B cell (primary cell): ENCODE measurements at places on chromosomes 2 and 18.

GRCh38 chr2:56474412-56475158, 290.8 kb downstream of the CCDC85A start:
- no peak for DNase-seq

DNA sequence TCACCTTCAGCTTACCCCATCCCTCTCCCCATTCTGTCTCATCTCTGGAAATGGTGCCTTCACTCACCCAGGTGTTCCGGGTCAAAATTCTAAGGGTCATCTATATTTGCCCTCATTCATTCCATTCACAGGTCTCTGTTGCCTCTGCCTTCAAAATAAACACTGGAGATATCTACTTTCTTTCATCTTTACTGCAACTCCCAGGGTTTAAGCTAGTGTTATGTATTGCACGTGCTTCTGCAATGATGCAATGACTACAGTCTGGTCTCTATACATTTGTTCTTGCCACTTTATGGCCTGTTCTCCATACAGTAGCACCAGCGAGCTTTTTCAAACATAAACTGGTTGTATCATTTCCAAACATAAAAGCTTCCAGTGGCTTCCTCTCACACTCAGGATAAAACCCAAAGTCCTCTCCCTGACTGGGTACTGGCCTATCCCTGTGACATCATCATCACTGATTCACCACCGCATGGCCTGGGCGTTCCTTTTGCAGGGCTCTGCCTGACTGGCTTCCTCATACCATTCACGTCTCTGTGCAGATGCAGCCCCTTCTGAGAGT, 14.3 kb downstream of the DSG2 start:
- no peak for DNase-seq

GRCh38 chr2:36918307-36918706, 48.0 kb downstream of the STRN start:
- DNase-seq = no peak

- no peak for DNase-seq
These were observed 58.0 kb downstream of the SRD5A2 start for GRCh38 chr2:31522786-31523185.

GRCh38 chr18:10111191-10111590, 197.4 kb downstream of the VAPA start:
- DNase-seq = no peak

GRCh38 chr2:123693836-123694235, 331.3 kb upstream of the CNTNAP5 start:
- no peak for DNase-seq

DNA sequence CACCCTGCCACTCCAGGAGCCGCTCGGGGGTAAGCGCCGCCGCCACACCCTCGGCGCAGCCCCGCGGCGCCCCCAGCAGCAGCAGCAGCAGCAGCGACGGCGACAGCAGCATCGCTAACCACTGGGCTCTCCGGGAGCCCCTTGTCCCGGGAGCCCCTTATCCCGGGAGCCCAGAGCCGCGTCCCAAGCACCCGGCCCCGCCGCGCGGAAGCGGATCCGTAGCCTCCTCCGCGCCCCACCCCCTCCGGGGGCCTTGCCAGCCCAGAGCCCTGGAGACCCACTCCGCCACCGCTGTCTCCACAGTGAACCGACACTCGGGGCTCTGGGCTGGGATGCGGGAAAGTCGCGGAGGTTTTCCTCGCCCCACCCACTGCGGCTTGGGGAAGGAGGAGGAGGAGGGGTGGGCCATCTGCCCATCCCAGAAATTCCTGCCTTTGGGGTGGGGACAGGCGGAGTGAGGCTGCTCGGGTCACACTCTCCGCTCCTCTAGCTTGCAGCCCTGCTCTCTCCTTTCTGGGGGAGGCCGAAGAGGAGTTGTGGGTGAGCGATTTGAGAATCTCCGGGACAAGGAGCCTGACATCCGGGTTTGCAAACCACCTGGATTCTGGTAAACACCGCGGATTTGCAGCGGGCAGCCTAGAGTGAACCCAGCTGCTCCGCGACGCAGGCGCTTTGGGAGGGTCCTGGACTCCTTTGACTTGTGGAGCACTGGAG, at the start of gene PLA2R1:
Gene PLA2R1 (minus strand): TSS at position 324 of the 714 bp plus-strand sequence. CDS start 212 bp downstream, at position 112.
- no peak for DNase-seq

DNA sequence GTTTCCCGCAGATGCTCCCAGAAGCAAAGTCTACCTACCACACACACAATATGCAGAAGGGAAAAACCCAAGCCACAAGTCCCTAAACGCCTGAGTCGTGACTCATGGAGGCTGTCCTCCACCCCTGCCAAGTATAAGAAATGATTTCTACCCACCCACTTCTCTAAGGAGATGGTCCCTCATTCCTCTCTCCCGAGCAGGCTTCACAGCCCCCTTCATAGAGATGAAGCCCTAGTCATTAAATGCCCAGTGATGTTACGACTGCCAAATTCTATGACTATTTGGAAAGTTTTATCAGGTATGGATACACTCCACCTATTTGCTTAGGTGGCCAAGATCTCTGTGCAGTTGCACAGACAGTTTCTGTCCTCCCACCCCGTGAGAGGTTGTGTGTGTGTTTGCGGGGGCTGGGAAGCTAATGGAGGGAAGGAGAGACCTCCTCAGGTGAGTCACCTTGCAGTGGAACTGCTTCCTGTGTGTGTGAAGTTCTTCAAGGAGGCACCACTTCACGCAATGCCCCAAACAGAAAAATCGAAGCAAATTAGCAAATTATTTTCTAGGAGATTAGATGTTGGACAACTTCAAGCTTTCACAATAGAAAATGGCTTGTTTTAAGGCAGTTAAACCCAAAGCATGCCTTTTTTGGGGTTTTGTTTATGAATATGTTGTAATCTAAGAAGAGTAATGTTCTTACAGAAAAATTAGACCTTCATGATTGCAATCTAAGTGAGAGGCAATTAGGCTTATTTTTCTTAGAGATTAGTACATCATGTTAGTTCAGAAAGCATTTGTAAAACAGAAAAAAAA, 175.2 kb downstream of the TGIF1 start:
- no peak for DNase-seq

DNA sequence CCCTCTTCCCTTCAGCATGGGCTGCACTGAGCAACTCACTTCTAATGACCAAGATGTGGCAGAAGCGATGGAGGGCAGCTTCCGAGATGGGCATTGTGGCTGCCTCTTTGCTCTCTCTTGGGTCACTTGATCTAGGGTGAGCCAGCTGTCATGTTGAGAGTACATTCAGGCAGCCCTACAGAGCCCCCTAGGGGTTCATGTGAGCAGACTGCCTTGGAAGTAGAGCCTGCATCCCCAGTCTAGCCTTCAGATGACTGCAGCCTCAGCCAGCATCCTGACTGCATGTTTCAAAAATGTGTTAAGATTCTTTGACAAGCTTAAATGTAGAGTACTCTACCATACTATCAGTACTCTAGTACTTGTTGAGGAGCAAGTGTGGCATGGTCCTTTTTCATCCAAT, 143.9 kb downstream of the NCK2 start:
- no peak for DNase-seq

DNA sequence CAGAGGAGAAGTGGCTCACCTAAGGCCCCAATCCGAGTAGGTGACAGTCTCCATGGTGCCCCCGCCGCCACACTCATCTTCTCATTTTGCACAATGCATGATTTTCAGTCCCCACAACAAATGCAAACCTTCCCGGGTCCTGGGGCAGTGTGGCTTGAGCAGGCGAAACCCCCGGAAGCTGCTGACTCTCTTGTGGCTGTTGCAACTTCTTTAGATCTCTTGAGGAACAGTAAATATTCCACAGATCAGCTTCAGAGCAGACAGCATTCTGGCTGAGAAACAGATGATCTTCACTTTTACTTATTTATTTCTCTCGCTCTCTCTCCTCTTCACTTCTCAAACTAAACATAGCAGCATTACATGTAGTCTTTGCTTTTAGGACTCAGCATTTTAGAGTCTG, 51.9 kb downstream of the ASAP2 start:
- no peak for DNase-seq

DNA sequence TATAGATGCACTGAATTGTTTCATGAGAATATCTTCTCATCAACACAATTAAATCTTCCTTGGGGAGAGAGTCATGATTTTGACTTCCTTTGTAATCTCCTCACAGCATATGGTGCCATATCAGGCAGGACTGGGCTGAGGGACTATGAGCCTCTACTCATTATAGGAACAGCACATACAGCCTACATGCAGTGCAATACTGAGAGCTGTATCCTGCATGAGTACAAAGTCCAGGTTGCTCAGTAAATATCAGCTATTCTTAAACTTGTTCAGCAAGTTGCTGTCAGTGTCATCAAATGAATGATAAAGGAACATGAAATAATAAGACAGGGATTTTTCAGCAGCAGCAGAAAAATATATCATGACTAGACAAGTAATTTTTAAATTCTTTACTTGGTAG, 10.8 kb downstream of the DLGAP1 start:
- DNase-seq = no peak

DNA sequence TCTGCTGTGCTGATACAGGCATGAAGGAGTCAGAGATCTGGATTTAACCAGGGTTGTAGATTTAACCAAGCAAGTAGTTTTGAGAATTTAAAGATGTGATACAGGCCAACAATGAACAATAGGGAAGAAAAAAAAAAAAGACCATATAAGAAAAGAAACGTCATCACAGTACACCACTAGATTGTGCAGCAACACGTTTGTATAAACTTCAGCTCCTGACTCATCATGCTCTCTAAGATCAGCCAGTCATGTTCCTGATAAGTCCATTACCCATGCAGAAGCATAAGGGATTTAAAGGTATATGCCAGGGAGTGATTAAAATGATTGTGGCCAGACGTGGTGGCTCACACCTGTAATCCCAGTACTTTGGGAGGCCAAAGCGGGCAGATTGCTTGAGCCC, 22.3 kb upstream of the ERICH2 start:
- no peak for DNase-seq
